Cortex of kidney (tissue), 1 donor: ENCODE measurements at places on chromosomes 4 and X.

- no peak for DNase-seq
These were observed 67.5 kb upstream of the CLDN34 start for GRCh38 chrX:9899640-9900111.

GRCh38 chr4:39043861-39044363 is 11.7 kb upstream of the TMEM156 start:
- DNase-seq: no peak

GRCh38 chrX:77966361-77966760 is 3.1 kb downstream of the PGAM4 start:
- DNase-seq: no peak

DNA sequence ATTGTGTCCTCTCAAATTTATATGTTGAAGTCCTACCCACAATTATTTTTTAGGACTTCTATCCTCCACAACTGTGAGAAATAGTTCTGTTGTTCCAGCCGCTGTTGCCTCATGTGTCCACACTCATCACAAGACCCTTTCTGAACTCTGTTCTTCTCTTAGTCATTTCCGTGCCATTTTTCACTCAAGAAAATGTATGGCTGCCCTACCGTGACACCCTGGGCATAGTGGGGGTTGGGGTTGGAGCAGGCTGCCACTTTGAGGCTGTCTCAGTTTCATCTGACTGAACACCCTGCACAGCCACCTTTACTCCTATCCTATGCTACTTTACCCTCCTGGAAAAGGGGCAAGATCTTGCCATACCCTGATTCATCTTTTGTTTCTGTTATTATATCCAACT is 319.1 kb downstream of the TENM3 start:
- DNase-seq: no peak

DNA sequence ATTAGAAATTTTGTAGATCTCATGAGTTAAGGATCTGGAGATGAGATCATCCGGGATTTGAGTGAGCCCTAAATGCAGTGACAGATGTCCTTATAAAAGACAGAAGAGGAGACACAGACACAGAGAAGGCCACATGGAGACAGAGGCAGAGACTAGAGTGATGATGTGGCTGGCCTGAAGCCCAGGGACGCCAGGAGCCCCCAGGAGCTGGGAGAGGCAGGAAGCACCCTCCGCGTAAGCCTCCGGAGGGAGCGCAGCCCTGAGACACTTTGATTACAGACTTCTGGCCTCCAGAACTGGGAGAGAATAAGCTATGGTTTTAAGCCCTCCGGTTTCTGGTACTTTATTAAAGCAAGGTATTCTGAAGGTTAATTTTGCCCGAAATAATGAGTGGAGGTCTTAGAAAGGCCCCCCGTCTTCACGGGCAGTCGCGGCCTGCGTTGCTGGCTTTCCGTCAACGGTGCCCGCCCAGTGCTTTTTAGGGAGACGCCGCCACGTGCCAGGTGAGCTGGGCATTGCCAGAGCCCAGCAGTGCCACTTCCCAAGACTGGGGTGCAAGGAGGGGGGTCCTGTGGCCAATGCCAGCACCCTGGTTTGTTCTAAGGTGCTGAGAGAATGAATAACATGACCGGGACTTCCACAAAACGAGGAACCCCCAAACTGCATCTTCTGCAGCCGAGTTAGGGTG is 8.1 kb downstream of the DHRSX start:
- DNase-seq: no peak

DNA sequence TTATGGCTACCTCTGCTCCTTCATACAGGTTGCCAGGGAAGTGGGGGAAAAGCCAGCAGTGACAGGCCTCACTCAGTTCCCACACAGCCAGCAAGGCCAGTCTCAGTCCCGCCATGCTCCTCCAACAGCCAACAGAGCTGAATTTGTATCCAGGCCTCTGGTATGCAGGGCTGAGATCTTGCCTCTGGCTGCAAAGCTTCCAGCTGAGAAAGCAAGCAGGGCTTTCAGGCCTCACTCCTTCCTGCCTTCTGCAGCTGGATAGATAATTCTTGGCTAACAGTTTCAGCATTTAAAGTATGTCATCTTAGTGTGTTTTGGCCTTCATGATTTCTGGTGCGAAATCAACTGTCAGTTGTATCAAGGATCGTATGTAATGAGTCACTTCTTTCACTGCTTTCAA is 103.6 kb downstream of the GNL3L start:
- no peak for DNase-seq

DNA sequence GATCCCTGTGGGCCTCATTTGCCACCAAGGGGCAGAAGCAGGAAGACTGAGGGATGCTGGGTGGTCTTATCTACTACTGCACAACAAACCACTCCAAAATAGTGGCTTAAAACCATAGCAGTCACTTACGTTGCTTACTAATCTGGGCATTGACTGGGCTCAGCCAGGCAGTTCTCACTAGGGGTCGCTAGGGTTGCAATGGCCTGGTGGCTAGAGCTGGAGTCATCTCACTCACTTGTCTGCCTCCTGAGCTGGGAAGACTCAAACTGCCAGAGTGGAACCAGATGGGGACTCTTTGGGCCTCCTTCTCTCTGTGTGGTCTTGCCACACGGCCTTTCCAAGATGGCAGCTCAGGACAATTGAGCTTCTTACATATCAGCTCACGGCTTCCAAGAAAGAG is 216.3 kb upstream of the BCOR start:
- no peak for DNase-seq

DNA sequence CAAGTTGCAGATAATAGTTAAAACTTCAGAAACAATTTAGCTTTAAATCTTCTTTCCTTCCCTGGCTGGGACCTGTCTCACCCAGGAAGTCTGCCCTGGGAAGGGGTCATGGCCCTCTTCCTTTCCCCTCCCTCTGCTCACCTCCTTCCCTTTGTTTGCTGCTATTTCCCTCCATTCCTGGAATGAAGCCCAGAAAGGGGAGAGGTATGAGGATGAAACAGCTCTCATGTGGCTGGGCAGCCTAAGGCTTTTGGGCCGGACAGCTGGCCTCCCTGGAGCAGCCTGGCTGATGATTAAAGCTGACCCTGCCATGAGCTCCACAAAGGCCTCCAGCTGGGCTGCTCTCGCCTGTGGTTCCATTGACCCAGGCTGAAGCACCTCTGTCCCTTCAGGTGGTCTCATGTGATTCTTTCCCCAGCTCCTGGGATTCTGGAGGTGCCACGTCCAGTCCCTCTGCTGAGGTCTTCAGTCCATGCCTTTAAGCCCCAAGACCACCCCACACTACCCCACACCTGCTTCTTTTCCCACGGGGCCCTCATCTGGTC is 202.1 kb downstream of the PTTG2 start:
- DNase-seq: no peak

DNA sequence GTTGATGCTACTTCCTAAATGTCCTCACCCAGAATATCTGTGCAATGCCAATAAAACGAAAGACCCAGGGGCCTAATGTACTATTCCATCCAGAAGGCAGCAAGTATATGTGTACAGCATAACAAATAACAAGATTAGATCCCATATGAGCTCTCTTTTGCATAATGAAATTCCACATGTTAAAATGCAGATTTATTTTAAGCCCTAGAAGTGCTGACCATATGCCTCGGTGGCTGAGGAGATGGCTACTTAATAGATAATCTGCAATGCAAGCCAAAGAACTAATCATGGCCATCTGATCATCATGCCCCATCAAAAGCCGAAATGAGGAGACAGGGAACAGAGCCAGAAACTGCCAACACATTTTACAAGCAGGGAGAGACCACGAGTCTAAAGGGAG is 293.5 kb downstream of the KCNIP4 start:
- DNase-seq: no peak

DNA sequence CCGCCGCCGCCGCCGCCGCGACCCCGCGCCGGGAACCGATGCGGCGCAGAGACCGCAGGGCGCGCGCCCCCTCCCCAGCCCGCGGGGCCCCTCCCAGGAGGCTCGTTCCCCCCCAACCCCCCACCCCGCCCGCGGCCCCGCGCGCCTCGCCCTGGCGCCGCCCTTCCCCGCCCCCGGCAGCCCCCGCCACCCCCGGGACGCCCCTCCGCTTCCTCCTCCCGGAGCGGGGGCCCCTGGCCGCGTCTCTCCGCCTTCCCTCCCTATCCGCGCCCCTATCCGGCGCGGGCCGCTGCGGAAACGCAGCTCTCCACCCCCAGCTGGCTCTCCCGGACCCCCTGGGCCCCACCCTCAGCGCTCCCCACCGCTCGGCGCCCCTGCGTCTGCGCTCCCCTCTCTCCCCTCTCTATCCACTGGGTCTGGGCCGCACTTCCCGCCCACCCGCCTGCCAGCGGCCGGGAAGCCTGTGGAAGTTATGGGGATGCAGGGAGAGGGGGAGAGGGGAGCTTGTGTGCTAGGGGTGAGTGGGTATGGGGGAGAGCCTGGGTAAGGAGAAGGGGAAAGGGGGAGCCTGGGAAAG is at the start of gene TMEM271:
Gene TMEM271, minus strand, starts transcription at position 51 of the 577 bp plus-strand sequence. CDS start 233 bp downstream, outside the sequence.
- DNase-seq: no peak

GRCh38 chr4:106426069-106426468 is 57.5 kb upstream of the GIMD1 start:
- DNase-seq: no peak
